ENCODE measurements at places on chromosomes 3 and 15.

DNA sequence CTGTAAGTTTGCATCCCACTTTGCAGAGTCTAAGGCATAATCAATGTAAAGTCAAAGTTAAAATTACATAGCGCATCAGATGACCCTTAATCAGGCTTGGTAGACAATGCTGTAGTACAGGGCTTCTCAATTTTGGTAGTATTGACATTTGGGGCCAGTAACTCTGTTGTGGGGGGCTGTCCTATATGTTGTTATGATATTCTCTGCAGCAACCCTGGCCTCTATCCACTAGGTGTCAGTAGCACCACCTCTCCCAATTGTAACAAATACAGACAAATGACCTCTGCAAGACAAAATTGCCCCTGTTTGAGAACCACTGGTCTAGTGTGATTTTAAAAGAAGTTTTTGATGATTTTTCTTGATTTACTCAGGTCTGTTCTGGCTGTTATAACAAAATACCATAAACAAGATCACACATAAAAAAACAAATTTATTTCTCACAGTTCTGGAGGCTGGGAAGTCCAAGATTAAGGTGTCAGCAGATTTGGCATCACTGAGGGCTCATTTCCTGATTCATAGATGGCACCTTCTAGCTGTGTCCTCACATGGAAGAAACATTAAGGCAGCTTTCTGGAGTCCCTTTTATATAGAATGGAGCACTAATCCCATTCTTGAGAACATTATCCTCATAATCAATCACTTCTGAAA lies 37.6 kb upstream of the SLC9A9 start:
- no peak for DNase-seq

DNA sequence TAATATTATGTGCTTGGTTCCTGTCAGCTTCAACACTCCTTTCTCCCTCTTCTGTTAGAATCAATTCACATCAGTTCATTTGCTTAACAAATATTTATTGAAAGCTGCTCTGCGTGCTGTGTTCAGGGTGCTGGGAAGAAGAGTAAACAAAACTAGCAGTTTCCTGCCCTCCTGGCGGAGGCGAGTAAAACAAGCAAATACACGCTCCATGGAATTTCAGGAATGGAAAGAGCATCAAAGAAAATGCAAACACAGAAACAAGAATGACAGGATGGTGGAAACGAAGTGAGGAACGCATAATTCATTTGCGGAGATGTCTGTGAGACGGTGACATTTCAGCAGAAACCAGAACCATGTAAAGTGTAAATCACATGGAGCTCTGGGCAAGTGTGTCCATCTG lies 49.4 kb upstream of the SPTSSB start:
- DNase-seq = no peak

DNA sequence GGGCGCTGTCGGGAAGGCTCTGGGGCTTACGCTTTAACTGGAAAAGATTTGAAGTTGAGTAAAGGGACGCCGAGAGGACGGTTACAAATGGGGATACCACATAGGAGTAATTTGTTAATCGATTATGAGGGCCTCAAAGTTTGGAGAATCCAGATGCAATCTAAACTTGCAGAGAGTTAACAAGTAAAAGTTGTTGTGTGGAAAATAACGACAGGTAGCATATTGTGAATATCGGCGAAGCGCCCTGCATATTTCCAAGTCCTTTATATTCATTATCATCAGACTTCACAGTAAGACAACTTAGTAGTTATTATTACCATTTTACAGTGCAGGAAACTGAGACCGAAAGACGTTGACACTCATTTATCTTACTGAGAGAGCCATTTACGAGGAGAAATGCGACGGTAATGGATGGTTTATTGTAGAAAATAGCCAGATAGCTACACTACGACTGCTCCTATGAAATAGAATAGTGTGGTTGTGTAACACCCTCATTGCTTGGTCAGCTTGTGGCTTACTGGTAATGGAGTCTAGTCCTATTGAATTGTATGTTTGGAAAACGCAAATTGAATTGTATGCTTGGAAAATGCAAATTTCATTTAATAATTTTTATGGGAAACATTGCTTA lies 700 bp downstream of the MKRN2 start:
- no peak for DNase-seq

- no peak for DNase-seq
These were observed 37.2 kb downstream of the MGLL start for GRCh38 chr3:127784865-127785710.

- no peak for DNase-seq
These were observed 116.7 kb downstream of the ADAM10 start for GRCh38 chr15:58632789-58633188.

DNA sequence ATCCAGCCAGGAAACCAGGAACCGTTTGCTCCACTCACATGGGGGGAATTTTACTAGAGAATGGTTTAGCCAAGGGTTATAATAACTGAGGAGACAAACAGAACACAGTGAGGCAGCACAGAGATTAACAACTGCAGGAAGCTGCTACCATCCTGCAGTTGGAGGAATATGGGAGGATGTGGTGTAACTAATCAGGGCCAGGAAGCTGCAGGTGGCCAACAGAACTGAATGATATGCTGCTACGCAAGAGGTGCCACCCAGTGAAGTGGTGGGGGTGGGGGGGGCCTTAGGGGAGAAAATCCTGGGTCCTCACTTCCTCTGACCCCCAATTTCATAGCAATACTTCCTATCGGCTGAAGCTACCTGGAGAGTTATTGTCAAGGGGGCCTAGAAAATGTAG lies 306.4 kb upstream of the STT3B start:
- no peak for DNase-seq

- no peak for DNase-seq
These were observed 132.7 kb downstream of the GHSR start for GRCh38 chr3:172315401-172316091.

- no peak for DNase-seq
These were observed 20.3 kb upstream of the ANXA2 start for GRCh38 chr15:60418096-60418495.

DNA sequence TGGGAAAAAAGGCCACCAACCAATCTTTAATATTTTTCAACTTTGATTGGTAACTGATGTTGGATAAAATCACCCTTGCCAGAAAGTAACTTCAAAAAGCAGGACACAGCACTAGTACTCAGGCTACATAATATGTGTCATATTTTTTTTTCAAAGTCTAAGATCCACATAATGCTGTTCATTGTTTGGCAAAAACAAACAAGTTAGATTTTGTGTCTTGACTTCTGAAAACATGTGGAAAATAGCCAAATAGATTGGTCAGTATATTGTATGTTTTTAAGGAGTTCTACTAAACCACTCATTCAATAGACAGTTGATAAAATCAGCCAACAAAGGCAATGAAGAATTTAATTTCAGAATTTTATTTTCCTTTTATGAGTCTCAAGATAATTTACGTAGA lies 111.7 kb upstream of the CCDC54 start:
- DNase-seq = no peak

- DNase-seq = no peak
These were observed 37.6 kb downstream of the FAM3D start for GRCh38 chr3:58628823-58629562.

GRCh38 chr3:122502139-122502538 lies 12.6 kb downstream of the KPNA1 start:
- no peak for DNase-seq

DNA sequence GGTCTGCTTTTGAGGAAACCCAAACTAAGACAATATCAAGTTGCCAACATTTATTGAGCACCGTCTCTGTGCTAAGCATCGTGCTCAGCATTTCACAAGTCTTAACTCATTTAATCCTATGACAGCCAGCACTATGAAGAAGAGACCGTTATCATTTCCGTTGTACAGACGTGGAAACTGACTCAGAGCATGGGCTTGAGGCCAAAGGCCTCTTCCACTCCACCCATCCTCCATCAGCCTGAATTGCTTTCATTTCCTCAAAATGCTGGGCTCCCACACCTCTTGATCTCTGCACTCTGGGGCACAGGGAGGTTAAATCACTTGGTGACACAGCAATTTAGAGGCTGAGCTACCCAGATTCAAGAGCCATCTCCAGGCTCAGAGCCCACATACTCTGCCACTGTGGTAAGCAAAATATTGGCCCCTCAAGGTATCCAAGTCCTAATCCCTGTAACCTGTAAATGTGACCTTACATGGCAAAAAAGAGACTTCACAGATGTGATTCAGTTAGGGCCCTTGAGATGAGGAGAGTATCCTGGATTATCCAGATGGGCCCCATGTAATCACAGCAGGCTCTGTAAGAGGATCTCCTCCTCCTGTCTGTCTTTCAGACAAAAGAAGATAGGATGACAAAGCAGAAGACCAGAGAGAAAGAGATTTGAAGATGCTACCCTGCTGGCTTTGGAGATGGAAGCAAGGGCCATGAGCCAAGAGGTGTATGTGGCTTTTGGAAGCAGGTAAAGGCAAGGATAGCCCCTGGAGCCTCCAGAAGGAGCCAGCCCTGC lies 24.3 kb upstream of the FLNB start:
- DNase-seq = no peak

GRCh38 chr3:66675366-66675765 lies 174.5 kb upstream of the LRIG1 start:
- DNase-seq = no peak

DNA sequence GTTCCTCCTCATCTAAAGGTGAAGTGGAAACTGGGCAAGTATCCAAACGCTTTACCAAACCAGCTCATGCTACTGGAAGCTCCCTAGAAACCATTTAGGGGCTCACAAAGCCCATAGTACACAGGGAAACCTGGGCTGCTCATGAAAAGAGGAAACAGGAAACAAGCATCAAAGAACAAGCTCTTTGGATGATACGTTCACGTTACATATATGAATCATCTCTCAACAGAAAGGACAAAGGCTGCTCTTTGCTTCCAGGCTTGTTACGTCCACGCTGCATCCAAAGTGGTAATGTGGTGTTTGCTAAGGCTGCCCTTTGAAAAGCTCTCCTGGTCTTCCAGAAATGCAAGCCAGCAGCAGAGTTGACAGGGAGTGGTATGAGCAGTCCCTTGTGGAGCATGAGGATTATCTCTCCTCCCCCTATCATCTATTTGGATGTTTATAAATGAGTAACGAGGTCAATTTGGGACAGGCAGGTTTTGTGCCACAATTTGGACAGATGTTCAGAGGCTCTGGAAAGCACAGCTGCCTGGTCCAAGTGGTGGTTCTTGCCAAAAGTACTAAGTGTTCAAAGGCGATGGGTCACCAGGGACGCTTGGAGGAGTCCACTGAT lies 98.0 kb upstream of the RORA start:
- DNase-seq = no peak

DNA sequence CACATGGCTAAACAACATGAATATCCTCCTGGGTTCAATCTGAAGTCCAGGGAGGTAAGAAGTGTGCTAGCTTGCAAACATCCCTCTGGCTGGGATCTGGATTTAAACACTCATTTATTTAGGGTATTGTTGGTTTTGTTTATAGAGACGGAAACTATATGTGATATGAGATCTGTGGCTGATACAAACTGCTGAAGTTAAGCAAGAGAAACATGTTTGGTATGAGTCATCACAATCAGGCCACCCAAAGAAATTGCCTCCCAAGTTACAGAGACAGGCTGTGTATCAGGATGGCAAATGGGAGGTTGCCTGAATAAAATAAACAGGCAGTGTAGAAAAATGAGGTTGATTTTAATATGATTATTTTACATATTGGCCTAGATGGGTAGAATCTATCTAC lies 562.1 kb downstream of the IGSF11 start:
- DNase-seq = no peak

- no peak for DNase-seq
These were observed 1.1 kb upstream of the TLNRD1 start for GRCh38 chr15:80999623-81000036.

DNA sequence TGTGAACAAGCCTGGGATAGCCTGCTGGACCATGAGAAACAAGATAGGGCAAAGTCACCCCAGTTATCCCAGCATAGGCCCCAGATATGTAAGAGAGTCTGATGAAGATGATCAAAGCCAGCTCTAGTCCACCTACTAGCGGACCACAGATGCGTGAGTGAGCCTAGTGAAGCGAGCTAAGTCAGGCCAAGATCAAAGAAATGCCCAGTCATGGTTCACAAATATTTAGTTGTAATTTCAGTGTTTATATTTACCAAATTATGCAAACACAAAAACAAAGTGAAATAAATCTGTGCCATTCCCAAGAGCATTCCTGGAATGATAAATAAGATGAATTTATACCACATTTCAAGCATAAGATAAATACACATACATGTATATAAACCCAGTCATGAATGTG lies 308.1 kb upstream of the CTNNB1 start:
- DNase-seq = no peak

DNA sequence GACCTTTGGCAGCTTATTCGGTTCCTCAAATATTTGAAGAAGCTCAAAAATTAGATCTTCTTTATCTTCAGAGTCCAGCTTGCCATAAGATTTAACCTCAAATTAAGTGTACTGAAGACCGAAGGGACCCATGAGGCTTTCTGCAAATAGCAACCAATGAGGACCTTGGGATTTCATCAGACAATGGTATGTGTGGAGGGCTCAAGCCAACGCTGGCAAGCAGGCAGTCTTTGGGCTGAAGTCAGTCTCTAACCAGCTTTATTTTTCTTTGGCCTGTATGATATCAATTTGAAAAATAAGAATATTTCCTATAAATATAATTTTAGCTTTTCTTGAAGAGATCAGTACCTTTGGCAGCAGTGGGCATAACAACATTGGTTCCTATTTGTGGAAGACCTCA lies 692.7 kb downstream of the MCTP2 start:
- DNase-seq = no peak

DNA sequence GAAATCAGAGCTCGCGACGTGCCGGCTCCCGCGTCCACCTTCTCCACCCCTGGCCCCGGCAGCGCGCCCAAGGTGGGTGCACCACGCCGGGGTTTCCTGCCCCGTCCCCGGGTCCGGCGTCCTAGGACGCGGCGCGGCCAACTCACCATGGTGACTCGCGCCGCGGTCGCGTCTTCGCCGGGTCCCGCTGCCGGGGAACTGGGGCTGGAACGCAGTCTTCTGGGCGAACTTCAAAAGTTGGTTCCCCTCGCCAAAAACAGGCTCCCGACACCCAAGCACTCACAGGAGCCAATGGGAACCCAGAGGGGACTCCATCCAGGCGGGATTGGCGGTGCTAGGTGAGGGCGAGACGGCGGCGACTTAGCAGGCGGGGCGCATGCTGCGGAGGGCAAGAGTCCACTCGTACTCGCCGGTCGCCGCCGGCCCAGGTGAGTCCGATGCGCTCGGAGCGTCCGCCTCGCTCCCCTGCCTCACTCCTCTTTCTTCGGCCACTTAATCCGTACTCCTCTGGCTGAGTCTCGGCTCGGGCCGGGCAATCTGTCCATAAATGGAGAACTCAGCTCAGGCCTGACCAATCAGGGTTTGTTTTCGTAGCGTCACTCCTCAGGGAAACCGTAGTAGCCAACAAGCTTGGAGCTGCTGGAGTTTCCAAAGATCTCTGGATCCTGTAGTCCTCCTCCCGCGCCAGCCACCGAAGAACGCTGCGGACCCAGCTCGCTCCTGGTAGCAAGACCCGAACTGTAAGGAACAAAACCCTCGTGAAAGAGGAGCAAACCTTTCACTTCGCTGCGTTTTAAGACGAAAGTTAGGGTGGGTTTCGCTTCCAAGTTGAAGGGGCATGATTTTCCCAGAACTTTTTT lies at the start of gene MYO1E:
TSS of gene MYO1E (minus strand) at position 520 of the 860 bp plus-strand sequence. CDS start at position 149, 371 bp downstream.
- peak; percentile 93 for DNase-seq

- DNase-seq = no peak
These were observed 549 bp downstream of the C3orf18 start for GRCh38 chr3:50567011-50567385.

GRCh38 chr3:165196577-165197480 lies 645 bp upstream of the SLITRK3 start:
- DNase-seq = no peak

All from kidney epithelial cell (primary cell).